GM23248 (cell line): ENCODE measurements at places on chromosomes 2 and 18. TPM values are rescaled to one million over a fixed set of nuclear protein-coding genes. Genes with fewer than 3 reads are reported as not detected.

The TCF23 gene
- not detected in 2 replicates for total RNA-seq

DNA sequence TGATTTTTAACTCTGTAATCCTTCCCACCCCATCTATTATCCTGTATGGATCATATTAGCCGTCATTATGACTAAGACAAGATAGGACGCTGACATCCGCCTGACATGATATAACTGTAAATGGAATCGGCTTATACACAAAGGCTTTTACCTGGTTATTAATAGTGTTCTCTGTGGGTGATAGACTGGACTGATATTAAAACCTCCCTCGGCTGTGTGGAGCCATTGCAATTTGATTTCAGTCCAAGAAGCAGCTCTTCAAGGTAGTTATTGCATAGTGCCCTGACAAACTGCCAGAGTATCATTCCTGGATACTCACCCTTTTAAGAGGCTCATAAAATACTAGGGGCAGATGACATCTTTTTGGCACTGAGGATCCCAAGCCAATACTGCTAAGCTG lies 226.1 kb upstream of the HNRNPA3 start:
- no peaks in the 10 kb centered on the region for H3K4me1 ChIP-seq
- DNase-seq, result no peak
- H3K4me3 ChIP-seq, result no peak overlapping the region
- H3K27ac ChIP-seq, result no peak overlapping the region
- H3K27me3 ChIP-seq, result peaks cover 3% of the 10 kb centered on the region

GRCh38 chr2:117086943-117087250 lies 727.6 kb upstream of the DDX18 start:
- H3K27me3 ChIP-seq, result no peaks in the 10 kb centered on the region
- no peaks in the 10 kb centered on the region for H3K36me3 ChIP-seq
- H3K4me3 ChIP-seq, result no peak overlapping the region
- H3K4me1 ChIP-seq, result no peaks in the 10 kb centered on the region

The ANO7 gene
- total RNA-seq, result 0.22 and 0.38 TPM in 2 replicates

GRCh38 chr2:147449323-147449991 lies 395.4 kb upstream of the ACVR2A start:
- no peak overlapping the region for H3K27ac ChIP-seq
- H3K4me3 ChIP-seq, result no peak overlapping the region
- peak; percentile 15 for DNase-seq
- no peaks in the 10 kb centered on the region for H3K36me3 ChIP-seq

- H3K4me3 ChIP-seq, result no peak overlapping the region
- H3K4me1 ChIP-seq, result no peaks in the 10 kb centered on the region
- no peak for DNase-seq
- H3K27ac ChIP-seq, result no peak overlapping the region
Measured at GRCh38 chr2:175393851-175394250, 212.3 kb upstream of the ATP5MC3 start.
